NCI-H446 (cell line): ENCODE measurements at places on chromosomes 6 and 20.

DNA sequence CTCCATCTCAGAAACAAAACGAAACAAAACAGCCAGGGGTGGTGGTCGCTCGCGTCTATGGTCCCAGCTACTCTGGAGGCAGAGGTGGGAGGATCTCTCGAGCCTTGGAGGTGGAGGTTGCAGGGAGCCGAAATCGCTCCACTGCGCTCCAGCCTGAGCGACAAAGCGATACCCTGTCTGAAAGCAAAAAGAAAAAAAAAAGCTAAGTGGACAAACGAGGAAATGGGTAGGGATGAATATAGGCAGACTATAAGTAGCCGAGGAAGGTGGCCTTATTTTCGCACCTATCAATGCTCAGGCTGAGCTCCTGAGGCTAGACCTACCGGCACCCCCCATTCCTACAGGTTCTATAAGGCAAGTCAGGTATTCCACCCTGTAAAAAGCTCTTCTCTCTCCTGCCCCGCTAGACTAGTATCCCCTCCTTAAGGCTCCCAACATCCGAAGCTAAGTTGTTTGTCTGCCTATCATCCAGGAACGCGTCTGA, 650 bp upstream of the CASP8AP2 start:
- no peak for DNase-seq

- no peak for DNase-seq
These were observed 1.4 kb upstream of the LEMD2 start for GRCh38 chr6:33790379-33790778.

- no peak for DNase-seq
These were observed 403.6 kb upstream of the GJE1 start for GRCh38 chr6:141729146-141729545.

DNA sequence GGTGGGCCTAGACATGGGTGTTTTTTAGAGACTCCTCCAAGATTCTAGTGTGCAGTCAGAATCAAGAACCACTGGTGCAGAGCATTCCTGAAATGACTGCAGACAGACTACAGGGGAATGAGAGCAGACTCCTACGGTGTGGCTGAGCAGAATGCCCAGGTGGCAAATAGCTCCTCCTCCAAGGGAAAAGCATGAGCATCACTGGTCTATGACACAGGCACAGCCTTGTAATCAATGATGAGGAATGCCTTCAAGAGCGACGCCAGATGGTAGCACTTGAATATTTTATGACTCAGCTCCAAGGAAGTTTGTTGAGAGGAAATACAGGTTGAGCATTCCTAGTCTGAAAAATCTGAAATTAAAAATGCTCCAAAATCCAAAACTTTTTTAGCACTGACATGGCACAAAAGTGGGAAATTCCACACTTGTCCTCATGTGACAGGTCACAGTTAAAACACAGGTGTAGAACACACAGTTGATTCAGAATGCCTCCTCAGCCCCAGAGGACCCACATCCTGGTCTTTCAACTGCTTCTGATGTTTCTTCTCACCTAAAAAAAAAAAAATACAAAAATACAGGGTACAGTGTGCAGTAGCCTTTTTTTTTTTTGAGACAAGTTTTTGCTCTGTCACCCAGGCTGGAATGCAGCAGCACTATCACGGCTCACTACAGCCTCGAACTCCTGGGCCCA, 10.6 kb upstream of the FAM8A1 start:
- peak; percentile 42 for DNase-seq

DNA sequence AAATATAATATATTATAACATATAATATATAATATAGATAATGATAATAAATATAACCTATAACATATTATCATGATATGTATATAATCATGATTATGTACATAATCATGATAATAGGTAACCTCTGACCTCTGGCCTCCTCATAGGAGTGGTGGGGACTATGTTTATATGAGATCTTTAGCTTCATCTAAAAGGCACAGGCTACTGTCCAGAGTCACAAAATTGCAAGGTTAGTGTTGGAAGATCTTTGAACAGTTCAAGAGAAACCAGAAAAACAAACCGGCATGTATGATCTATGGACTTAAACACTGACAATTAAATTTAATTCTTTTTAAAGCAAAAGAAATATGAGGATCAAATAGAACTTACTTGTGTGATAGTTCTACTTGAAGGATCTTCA, 55.7 kb upstream of the TINAG start:
- DNase-seq: no peak

- DNase-seq: no peak
These were observed 81.6 kb downstream of the DTD1 start for GRCh38 chr20:18669241-18670019.

- no peak for DNase-seq
These were observed 45.3 kb downstream of the B4GALT5 start for GRCh38 chr20:49668181-49668877.

- DNase-seq: no peak
These were observed 102.1 kb downstream of the DLGAP4 start for GRCh38 chr20:36408219-36408618.

GRCh38 chr6:129774697-129775447, 64.9 kb upstream of the ARHGAP18 start:
- peak; percentile 78 for DNase-seq

DNA sequence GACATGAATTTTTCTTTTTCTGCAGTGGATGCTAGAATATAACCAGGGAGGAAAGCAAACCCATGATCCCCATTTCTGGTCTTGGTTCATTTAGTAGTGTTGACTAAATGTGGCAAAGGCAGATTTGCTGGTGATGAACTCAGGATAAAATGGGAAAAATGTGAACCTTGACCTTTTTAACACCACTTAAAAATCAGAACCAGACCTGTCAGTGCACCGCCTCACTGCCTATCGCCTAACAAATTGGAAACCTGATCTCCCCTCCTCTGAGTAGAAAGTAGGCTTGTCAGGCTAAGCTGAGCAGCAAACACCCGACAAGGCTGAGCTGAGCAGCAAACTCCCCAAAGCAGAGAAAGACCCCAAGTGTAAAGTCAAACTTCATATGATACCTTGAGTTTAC, 254.8 kb downstream of the FOXC1 start:
- no peak for DNase-seq

DNA sequence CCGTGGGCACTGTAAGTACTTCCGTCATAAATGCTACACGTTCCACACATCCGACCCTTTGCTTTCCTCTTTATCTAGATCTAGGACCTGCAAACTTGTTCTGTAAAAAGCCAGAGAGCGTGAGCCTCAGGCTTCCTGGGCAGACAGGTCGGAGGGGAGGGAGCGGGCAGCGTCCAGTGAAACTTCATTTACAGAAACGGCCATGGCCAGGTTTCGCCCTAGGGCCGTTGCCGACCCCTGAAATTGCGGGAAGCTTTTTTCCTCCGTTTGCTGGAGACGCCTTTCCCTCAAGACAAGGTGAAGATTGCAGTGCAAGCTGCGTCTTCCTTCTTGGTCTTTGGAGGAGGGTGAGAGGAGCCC, 155.4 kb downstream of the DLL1 start:
- DNase-seq: no peak

GRCh38 chr20:53859684-53860083, 210.7 kb downstream of the BCAS1 start:
- peak; percentile 53 for DNase-seq

GRCh38 chr6:117280922-117281321, 15.6 kb downstream of the VGLL2 start:
- DNase-seq: no peak

DNA sequence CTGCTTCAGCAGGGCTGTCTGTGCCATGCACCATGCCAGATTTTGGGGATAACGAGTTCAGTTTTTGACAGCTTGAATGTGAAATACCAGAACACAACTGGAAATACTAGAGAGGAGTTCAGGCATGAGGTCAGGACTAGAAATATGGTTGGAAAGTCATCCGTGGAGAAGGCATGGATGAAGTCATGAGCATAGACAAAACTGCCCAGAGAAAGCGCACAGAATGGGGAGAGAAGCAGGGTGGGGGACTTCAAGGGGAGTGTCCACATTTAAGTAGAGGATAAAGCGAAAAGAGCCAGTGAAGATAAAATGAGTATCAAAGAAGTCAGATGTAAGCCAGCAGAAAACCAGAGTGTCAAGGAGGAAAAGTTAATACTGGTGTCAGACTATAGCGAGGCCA, 653.4 kb upstream of the ARID1B start:
- no peak for DNase-seq

DNA sequence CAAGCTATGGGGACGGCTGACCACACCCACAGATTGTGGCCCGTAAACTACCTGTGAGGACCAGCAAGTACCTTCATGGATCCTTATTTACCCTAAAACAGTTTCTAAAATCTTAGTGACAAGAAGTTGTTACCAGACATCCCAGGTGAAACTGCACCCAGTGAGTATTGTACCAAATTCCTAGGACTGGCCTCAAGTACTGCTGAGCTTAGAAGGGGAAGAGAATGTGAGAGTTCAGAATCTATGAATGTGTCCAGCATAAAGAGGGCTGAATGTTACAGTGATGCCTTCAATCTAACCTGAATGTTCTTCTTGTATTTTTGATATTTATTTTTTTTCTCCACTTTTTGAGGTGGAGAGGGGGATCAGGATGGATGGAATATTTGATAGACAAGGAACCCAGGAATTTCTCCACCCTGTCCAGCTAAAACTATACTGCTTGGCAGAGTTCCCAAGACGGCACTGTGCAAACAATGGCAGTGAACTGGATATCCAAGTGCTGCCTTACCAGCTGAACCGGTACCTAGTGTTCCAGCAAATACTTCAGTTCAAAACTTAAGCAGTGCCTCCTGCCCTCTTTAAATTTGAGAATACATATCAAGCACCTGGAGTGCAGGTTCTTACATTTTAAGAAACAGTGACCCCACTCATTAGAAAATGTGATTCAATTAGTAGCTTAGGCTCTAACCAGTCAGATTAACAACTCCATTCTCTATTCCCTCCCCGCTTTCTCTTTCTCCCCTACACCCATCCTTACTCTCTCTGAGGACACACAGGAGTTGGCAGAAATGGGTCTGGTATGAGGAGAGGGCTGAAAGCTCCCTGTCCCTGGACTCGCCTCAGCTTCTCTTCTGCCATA, 427.3 kb upstream of the FLRT3 start:
- peak; percentile 3 for DNase-seq

- DNase-seq: no peak
These were observed 293.0 kb upstream of the PRDM1 start for GRCh38 chr6:105793130-105793529.

DNA sequence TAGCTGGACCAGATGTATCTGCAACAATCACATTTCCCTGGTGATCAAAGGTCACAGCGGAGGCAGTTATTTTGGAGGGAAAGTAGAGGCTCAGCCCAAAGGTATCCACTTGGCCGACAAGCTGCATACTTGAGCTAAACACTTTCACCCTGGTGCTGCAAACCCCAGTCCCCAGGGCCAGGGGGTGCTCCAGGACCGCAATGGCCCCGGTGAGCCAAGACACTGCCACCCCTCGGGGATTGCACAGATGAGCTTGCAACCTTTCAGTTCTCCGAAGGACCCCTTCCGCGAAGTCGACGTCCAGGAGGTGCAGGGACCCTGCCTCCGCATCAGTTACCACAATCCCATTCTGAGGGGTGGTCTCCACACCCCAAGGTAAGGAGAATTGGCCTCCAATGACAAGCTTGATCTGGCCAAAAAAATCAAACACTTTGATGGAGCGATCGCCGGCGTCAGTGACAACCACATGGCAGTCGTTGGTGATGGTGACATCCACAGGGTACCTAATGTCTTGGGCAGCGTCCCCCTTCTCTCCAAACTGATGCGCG, 823 bp downstream of the NHLRC1 start:
- no peak for DNase-seq

- no peak for DNase-seq
These were observed 266.0 kb downstream of the SLC24A3 start for GRCh38 chr20:19478320-19478895.

GRCh38 chr6:74100719-74101287, 404.8 kb downstream of the CD109 start:
- no peak for DNase-seq

DNA sequence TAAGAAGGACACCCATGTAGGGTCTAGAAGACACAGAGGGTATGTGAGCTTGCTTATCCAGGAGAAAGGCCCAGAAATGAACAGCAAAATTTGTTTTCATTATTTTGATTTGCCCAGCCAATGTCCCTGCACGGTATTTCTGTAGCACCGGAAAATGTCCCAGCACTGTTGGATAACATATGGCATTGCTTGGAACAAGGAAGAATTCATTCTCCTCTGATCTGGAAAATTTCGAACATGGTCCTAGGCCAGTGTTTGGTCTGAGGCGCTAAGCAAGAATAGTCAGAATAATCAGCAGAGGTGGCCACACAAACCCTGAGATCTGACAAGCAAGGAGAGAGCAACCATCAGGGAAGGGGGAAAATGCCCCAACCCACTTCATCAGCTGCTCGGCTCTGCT, 26.6 kb downstream of the ROS1 start:
- no peak for DNase-seq

DNA sequence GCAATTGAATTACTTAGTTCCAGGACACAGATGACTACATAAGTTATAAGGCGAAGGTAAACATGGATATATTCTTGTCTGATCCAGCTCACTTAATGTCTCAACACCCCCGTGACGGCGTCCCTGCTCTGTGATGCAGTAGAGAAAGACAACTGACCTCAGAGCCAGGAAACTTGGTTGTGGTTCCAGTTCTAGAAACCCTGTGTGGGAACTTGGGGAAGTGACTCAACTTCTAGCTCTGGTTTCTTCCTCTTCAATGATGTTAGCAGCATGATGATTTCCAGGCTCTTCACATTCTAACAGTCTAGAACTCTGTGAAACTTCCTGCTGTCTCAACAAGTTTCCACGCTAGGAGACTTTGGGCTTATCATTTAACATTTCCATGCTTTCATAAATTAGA, 18.4 kb downstream of the LAMA4 start:
- no peak for DNase-seq

DNA sequence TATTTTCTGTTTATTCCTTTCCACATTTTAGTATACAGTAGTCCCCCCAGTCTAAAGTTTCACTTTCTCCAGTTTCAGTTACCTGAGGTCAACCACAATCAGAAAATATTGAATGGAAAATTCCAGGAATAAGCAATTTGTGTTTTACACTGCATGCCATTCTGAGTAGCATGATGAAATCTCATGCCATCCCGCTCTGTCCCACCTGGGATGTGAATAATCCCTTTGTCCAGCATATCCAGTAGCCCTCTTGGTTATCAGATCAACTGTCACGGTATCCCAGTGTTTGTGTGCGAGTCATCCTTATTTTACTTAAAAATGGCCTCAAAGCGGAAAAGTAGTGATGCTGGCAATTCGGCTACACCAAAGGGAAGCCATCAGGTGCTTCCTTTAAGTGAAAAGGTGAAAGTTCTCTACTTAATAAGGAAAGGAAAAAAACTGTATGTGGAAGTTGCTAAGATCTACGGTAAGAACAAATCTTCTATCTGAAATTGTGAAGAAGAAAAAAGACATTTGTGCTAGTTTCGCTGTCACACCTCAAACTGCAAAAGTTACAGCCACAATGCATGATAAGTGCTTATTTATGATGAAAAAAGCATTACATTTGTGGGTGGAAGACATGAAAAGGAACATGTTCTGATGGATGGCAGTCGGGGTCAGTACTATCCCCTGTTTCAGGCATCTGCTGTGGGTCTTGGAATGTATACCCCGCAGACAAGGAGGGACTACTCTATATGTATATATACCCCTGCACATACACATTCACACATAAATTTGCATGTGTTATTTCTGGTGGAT, 11.3 kb downstream of the NOX3 start:
- DNase-seq: no peak

- no peak for DNase-seq
These were observed 48.4 kb downstream of the FOXF2 start for GRCh38 chr6:1437553-1438406.
